ENCODE measurements at places on chromosomes 2 and 18.

DNA sequence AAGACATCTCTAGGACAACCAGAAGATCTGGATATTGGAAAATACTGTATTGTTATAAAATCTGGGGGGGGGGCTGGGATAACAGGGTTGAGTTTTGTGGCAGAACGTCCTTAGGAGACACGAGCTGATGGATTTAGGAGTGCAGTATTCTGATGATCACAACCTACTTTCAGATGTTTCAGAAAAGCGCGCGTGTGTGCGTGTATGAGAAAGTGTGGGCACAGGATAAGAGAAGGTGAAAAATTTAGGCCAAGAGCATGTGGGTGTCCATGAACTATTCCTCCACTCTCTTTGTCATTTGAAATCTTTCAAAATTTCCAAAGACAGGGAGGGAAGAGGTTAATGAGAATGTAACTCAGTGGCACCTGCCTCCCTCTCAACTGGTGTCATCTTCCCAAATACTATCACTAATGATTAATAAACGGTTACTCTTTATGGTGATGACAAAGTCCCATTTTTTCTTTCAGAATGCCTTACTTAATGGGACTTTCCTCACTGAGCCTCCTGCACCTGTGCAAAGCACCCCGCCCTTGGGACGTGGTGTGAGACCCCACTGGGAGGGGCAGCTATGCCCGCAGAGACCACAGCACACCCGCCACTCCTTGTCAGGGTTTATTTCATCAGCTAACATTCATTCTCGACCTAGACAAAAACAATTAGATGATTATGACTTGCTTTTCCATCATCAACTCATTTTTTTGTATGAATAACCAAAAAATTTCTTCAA, 53.6 kb downstream of the HS6ST1 start:
- DNase-seq: no peak

DNA sequence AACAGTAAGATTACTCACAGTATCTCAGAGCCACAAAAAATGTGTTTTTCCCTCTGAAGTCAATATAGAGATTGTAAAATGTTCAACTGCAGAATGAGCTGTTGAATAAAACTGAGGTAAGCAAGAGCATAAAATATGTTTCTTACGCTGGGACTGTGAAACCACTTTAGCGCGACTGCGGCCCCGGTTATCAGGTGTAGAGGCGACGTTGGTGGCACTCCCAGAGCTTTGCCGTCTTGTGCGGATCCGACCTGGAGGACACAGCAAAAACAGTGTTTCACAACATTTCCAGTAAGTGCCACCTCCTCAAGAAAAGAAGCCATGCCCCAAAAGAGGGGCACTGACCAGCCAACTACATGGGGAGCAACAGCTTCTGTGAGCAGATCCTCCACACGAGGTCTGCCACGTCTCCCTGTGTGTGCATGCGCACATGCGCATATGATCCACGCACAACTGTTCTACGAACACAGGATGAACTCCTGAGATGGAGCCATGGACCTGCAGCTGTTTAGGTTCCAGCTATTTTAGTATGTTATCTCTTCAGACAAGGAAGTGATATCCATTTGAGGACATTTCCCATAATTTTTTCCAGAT, 100.7 kb upstream of the RNU4ATAC start:
- no peak for DNase-seq

DNA sequence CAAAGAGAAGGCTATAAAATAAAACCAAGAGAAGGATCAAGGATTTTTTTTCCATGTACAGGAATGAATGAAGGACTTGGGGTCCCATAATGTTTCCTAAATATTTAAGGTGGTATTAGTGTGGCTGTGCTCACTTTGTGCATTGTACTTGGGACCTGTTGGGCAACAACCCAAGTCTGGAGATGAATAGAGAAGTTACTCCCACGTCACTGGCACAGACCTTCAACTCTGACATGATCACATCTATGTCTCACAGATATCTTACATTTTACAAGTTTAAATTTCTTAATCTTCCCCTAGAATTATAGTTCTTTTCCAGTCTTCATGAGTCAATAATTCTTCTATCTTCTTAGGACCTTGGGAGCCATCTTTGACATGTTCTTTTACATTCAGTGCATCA, 133.4 kb downstream of the PLCL1 start:
- no peak for DNase-seq

- DNase-seq: no peak
Observed at GRCh38 chr2:163554864-163555263, 180.9 kb downstream of the FIGN start.

DNA sequence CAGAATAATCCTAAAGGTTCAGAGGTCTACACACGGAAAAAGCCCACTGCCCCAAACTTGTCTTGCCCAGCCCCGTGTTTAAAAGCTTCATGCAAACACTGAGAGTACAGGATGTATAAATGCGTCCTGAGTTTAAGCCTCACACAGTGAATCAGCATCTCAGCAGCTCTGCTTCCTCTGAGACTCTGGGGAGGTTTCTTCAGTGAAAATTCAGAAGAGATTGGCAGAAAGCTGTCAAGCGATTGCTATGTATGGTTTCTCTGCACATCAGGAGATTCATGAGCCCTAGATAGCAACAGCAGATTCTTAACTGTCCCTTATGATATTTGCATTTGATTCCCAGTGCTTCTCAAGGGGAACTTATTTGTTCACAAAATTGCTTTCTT, 27.1 kb downstream of the CRACDL start:
- no peak for DNase-seq

DNA sequence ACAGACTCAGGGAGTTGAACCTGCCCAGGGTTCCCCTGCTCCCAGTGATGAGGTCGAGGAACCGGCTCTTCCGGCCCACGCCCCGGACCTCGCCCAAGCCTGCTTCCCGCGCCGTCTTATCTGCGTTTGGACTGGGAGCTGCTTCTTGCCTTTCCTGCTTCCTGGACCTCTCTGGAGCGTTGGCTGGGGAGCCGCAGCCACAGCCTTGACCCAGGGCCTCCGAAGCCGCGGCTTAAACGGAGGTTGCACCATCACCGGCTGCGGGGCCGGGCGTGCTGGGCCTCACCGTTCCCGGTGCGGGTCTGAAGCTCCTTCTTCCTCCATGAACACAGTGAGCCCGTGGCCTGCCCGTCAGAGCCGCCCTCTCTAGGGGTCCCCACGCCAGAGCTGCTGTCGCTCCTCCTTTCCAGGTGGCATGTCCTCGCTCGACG, 13.3 kb downstream of the NTSR2 start:
- DNase-seq: no peak

- no peak for DNase-seq
Observed at GRCh38 chr2:162382278-162382677, 38.3 kb downstream of the GCA start.
